ENCODE measurements at places on chromosomes 1 and 21.
A peak's percentile ranks its signal among the peaks of the same experiment; 100 is the strongest.

GRCh38 chr1:34147301-34147700, 17.7 kb downstream of the CSMD2 start:
- no peak for DNase-seq

- DNase-seq: peak; percentile 41
Measured at GRCh38 chr1:5915587-5916571, 76.3 kb downstream of the NPHP4 start.

DNA sequence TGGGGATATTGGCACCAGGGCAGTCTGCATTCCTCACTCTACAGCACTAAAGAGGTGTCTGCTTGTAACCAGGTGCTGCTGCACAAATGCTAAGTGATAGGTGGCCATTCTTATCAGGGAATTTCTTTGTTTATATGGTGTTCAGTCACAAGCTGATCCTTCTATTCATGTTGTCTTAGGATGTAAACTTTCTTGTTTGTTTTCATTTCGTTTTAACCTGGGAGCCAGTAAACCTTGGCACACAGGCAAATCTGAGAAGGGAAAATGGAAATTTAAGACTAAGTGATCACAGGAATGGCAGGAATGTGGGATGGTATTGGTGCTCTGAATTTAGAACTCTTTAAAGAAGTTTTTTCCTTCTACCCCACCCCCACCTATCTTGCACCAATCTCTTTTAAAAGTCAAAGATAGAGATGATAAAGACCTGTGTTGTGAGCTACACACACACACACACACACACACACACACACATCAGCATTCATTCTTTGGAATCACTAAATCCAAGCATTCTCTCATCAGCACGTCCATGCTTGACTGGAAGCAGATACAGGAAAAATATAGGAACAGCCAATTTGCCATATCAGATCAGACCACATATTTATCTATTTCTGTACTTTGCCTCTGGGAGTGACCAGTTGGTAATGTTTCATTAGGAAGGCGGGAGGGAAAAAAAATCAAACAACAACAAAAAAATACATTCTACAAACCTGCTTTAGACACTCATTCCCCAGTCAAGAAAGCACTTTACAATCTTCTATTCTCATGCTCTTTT, 451.4 kb upstream of the ADGRL2 start:
- DNase-seq: no peak

DNA sequence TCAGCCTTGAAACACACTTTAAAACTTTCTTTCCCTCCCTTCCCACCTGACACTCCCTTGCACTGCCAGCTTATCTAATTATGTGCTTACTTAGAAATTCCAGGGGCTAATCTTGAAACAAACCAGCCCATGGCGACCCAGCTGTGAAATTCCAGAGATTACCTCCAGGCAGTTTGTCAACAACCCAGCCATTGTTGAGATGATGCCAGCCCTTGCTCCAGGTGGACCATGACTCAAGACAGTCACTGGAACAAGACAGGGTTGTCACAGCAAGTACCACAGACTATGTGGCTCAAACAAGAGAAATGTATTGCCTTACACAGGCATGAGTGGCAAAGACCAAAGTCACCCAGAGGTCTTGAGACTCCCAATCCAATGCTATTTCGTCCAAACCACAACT, 7.9 kb downstream of the FYB2 start:
- no peak for DNase-seq

- no peak for DNase-seq
Measured at GRCh38 chr1:169390303-169390702, 22.3 kb downstream of the BLZF1 start.

DNA sequence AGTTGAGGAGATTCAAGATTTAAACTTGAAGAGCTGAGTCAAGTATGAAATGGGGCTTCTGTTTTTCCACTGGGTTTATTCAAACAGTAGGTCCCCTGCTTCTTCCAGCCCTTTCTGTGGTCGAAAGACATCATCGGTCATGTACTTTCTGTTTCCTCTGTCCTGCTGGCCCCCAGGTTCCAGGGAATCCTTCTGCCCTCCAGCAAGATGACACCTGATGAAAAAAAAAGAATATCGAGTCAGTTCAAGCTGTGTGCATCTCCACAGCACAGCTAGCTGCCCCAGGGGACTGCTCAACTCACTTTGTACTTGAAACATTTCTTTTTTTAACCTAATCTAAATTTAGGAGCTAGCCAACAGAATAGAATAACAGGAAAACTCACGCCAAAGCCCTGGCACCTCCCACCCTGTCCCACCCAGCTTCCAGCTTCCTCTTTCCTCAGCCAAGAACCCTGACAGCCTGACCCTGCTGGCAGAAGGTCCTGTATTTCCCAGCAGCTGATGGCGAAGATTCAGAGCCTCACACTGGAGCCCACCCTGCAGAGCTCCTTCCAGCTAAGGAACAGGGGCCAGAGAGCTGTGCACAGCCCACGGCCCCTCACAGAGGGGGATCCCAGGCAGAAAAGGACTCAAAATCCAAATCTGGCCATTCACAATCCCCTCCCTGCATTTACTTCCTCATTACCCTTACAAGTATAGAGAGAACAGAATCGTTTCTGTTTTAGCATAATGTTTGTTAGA, 176.5 kb downstream of the PSMG1 start:
- DNase-seq: peak; percentile 80

- no peak for DNase-seq
Measured at GRCh38 chr1:240991230-240991629, 365.8 kb downstream of the RGS7 start.

DNA sequence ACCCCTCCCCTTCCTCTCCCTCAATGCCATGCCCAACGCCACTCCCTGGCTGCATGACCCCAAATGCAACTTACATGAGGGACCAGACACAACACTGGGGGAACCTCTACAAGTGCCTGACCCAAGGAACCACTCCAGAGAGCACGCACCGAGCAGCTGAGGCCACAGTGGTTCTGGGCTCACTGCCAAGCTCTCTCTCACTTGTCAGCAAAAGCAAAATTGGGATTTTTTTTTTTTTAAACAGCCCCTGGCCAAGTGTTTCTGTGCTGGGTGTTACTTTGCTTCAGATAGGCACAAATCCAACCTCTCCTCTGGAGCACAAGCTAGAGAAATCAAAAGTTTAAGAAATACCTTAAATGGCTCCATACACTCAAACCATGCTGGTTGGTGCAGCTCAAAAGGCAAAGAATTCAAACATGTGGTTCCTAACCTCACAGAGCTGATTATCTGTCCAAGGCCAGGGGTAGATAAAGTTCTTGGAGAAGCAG, 363.0 kb downstream of the SETD4 start:
- DNase-seq: peak; percentile 65

DNA sequence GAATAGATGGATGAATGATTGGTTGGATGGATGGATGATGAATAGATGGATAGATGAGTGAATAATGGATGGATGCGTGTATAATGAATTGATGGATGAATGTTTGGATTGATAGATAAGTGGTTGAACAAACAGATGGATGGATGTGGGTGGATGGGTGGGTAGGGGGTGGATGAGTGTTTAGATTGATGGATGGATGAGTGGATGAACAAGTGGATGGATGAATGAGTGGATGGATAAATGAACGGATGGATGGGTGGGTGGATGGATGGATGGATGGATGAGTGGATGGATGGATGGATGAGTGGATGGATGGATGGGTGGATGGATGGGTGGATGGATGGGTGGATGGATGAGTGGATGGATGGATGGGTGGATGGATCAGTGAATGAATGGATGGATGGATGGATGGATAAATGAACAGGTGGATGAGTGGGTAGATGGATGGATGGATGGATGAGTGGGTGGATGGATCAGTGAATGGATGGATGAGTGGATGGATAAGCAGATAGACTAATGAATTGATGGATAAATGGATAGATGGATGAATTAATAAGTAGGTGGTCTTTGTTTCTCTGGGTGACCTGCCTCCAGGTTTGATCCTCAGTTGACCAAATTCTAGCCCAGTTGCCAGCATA, 64.3 kb downstream of the SPSB1 start:
- DNase-seq: no peak

- no peak for DNase-seq
Measured at GRCh38 chr21:45220714-45221490, 66.8 kb downstream of the POFUT2 start.

DNA sequence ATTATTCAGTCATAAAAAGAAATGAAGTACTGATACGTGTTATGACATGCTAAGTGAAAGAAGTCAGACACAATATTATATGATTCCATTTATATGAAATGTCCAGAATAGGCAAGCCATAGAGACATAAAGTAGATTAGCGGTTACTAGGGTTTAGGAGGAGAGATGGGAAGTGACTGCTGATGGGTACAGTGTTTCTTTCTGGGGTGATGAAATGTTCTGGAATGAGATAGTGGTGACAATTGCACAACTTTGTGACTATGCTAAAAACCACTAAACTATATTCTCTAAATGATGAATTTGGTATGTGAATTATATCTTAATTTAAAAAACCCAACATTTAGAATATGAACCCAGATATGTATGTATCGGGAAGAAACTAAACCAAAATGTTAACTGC, 27.6 kb downstream of the IPP start:
- no peak for DNase-seq

DNA sequence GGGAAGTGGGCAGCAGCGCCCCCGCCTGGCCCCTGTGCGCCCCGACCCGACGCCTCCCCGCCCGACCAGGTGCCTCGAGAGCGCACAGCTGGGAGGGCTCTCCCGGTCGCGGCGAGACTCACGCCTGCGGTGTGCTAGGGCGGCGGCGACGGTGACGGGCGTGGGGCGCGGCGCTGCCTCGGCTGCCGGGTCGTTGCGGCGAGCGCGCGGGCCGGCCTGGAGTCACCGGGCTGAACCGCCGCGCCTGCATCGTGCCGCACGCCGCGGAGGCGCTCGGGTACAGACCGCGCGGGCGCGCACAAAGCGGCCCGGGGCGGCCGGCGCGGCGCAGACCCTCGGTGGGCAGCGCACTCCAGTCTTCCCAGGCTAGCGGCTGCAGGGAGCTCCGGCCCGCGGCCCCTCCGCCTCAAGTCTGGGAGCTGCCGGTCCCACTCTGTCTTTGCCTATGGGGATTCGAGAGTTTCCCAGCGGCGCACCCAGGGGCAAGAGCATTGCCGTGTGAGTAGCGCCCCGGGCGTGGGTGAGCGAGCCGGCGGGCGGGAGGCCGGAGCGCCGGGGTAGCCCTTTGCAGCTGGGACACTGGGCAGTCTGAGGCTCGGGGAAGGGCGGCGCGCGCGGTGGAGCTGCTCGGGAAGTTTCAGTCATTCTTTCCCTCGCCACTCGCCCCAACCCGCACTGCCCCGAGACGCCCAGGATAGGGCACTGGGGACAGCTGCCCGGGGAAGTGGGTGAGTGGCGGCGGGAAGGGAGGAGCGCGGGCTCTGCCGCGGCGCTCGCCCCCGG, at the start of gene SLC35F3:
TSS of gene SLC35F3 (plus strand) at position 44 of the 783 bp plus-strand sequence.
- no peak for DNase-seq

DNA sequence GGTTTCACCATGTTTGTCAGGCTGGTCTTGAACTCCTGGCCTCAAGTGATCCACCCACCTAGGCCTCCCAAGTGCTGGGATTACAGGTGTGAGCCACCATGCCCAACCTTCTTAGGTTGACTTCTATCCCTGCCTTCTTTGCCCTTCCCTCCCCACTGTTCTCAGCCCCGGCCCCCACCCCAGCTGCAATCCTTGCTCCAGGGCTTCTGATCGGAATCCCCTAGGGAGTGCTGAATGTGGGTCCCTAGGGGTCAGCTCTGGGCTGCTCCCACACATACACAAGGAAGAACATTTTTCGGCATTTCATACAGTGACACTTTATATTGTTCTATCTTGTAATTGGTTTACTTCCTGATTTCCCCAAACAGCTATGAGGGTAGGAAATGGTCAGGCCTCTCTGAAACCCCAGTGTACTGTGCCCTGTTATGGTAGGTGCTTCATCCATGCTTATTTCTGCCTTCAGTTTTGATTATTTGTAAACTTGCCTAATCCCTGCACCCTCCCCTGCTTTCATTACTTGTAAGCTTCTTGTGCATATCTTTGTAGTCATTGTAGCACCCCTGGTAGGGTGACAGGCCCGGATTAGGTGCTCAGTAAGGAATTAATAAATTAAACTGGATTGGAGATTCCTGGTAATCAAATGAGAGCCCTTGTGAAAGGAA, 5.8 kb upstream of the SRP9 start:
- no peak for DNase-seq

GRCh38 chr1:86825319-86825718, 88.6 kb downstream of the SELENOF start:
- DNase-seq: no peak

GRCh38 chr1:30452925-30453324, 270.5 kb downstream of the MATN1 start:
- DNase-seq: no peak

- DNase-seq: no peak
Measured at GRCh38 chr1:20903437-20903836, 116.3 kb upstream of the HP1BP3 start.

DNA sequence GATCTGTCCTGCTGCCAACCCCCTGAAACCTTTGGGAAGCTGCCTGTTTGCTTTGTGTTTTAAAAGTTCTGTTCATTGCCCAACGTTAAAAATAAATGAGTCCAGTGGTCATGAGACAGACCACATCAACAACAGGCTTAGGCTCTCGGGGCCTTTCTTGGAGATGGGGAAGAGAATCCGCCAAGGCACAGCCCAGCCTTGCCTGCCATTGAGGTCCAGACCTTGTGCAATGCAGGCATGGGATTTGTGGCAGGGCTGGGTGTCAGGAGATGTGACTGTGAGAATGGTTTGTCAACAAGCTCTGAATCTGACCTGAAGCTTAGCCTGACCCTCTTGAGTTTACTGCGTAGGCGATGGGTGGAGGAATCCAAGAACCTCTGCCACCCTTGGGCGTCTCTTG, 4.2 kb downstream of the SPSB1 start:
- DNase-seq: no peak

DNA sequence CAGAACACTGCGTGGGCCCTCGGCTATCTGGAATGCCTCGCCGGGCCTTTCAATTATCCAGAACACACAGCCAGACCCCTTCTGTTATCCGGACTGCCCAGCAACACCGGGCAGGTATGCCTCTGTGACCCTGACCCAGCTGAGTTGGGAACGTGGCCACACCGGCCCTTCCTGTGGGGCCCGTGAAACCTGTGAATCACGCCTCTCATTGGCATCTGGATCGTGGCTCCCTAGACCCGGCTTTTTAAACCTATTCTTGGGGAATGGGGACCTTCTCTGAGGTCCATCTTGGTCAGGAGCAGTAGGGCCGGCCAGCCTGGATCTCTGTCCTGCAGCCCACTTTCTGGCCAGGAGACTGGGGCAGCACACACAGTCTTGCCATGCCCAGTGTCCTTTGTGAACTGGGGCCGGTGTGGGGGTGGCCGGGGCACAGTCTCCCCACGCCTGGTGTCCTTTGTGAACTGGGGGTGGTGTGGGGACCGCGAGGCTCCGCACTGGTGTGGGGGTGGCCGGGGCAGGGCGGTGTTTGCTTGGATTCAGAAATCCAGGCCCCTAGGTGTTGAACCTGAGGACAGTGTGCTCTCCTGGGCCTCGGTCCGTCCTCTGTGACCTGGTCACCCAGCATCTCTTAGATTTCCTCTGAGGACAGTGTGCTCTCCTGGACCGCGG, 11.1 kb downstream of the COL18A1 start:
- DNase-seq: no peak

DNA sequence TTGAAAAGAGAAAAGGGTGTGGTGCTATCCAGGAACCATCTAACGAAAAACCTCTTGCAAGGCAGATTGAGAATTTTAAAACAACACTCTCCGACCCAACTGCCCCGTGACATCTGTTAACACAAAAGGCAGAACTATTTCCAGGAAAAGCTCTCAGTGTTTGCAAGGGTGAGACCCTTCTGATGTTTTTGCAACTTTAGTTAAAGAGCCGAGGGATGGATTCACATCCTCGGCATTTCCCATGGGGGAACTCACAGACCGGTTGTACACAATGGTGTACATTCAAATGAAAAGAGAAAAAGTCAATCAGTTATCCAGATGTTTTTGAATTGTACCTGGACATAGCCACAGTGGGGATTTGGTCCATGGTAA, 120.0 kb downstream of the NGF start:
- DNase-seq: no peak

GRCh38 chr1:51945591-51945990, 44.9 kb downstream of the RAB3B start:
- no peak for DNase-seq
